HCT116 (cell line): ENCODE measurements at places on chromosomes 11 and 22.

GRCh38 chr22:41758231-41758630, 42.2 kb upstream of the CCDC134 start:
- no peak overlapping the region for H3K4me3 ChIP-seq
- H3K27ac ChIP-seq, result no peak overlapping the region
- H3K27me3 ChIP-seq, result no peaks in the 10 kb centered on the region
- H3K36me3 ChIP-seq, result no peaks in the 10 kb centered on the region
- DNase-seq, result no peak

- H3K27ac ChIP-seq, result no peak overlapping the region
- H3K4me1 ChIP-seq, result peaks cover 10% of the 10 kb centered on the region
- H3K27me3 ChIP-seq, result no peaks in the 10 kb centered on the region
- no peak for DNase-seq
- H3K4me3 ChIP-seq, result no peak overlapping the region
Observed at GRCh38 chr11:76385903-76386302, 4.8 kb downstream of the GVQW3 start.

- no peak overlapping the region for H3K27ac ChIP-seq
- H3K36me3 ChIP-seq, result no peaks in the 10 kb centered on the region
- H3K27me3 ChIP-seq, result no peaks in the 10 kb centered on the region
- DNase-seq, result no peak
Observed at GRCh38 chr22:19679522-19680101, 34.7 kb upstream of the SEPTIN5 start.

DNA sequence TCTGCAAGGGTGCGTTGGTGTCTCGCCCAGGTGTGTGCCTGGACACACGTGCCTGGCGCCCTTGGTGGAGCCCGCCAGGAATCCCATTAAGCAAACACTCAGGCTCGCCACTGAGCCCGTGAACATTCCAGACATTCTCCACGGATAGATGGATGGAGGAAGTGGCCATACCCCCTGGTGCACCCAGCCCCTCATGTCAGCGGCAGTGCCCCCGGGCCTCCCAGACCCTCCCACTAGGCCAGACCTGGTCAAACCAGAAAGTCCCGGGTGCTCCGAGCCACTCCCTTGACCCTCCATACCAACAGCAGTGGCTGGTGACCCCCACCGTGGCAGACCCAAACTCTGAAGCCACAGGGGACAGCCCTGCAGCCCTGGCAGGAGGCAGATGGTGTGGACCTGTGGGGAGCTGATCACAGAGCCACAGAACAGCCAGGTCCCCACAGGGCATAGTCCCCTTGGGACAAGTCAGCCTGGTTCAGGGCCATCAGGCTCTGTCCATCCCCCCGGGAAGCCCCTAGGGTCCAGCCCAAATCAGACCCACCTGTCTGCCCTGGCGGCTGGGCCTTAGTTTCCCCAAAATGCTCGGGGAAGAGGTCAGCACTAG, 1.9 kb downstream of the EPS8L2 start:
- peaks cover 41% of the 10 kb centered on the region for H3K4me1 ChIP-seq
- peak overlapping the region; percentile 87 for H3K4me3 ChIP-seq
- 0 out of 2 replicates have a peak, but pooled peaks cover 7% of the 10 kb centered on the region for H3K36me3 ChIP-seq
- H3K27me3 ChIP-seq, result no peaks in the 10 kb centered on the region
- no peak for DNase-seq

DNA sequence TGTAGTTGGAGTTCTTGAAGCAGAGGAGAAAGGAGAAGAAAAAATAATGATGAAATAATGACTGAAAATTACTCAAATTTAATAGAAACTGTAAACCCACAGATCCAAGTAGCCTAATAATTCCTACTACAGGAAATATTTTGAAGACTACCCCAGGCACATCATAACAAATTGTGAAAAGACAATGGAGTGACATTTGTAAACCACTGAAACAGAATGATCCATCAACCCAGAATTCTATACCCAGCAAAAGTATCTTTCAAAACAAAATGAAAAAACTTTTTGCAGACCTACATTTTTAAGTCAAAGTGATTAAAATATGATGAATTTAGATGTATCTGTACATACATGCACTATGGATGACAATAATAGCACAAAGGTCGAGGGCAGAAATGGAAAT, 194.6 kb downstream of the TMEM135 start:
- H3K36me3 ChIP-seq, result no peaks in the 10 kb centered on the region
- H3K27me3 ChIP-seq, result no peaks in the 10 kb centered on the region
- no peak for DNase-seq

GRCh38 chr22:19766511-19767426, 6.2 kb downstream of the TBX1 start:
- H3K27me3 ChIP-seq, result no peaks in the 10 kb centered on the region
- peak overlapping the region; percentile 94 for H3K27ac ChIP-seq
- peak overlapping the region; percentile 87 for H3K4me3 ChIP-seq
- DNase-seq, result peak; percentile 50

- H3K36me3 ChIP-seq, result no peaks in the 10 kb centered on the region
- H3K27me3 ChIP-seq, result no peaks in the 10 kb centered on the region
- no peaks in the 10 kb centered on the region for H3K4me1 ChIP-seq
- no peak for DNase-seq
- no peak overlapping the region for H3K27ac ChIP-seq
Observed at GRCh38 chr11:23336961-23337360, 476.7 kb upstream of the CCDC179 start.

DNA sequence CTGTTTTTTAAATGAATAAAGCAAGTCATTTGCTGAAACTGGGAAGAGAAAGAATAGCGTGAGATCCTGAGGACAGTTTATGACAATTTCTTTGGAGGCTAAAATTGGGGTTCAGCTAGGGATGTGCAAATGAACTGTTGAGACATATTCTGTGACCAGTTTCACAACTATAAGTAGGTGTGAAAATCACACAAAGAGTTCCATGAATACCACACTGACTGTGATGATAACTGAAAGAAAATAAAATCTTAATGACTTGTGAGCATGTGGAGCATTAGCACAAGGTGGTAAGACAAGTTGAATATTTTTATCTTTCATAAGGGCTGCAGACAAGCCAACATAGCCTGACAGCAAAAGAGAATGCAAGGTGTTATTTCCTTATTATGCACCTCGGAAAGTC, 61.1 kb upstream of the PDGFD start:
- no peaks in the 10 kb centered on the region for H3K36me3 ChIP-seq
- H3K27ac ChIP-seq, result no peak overlapping the region
- no peaks in the 10 kb centered on the region for H3K4me1 ChIP-seq
- no peak overlapping the region for H3K4me3 ChIP-seq
- no peak for DNase-seq
